SK-N-MC (cell line): ENCODE measurements at places on chromosomes 7 and 10.

GRCh38 chr7:484356-485101, 35.1 kb downstream of the PDGFA start:
- no peak for DNase-seq

DNA sequence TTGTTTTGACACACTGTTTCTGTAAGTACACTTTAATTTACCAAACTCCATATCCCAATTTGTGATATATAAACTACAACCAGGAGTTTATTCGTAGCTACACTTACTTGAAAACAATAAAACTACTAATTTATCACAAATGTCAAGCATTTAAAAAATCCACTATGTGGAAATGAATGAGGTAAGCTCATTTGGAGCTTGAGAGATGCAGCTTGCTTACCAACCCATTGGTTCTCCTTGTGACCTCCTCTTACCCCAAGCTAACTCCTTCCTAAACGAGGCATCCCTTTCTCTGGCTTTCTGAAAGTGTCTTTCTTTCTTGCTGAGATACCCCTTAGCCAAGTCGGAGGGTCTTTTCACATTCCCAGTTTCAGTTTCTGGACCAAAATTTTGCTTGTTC, 2.5 kb downstream of the OR6V1 start:
- DNase-seq, result no peak

DNA sequence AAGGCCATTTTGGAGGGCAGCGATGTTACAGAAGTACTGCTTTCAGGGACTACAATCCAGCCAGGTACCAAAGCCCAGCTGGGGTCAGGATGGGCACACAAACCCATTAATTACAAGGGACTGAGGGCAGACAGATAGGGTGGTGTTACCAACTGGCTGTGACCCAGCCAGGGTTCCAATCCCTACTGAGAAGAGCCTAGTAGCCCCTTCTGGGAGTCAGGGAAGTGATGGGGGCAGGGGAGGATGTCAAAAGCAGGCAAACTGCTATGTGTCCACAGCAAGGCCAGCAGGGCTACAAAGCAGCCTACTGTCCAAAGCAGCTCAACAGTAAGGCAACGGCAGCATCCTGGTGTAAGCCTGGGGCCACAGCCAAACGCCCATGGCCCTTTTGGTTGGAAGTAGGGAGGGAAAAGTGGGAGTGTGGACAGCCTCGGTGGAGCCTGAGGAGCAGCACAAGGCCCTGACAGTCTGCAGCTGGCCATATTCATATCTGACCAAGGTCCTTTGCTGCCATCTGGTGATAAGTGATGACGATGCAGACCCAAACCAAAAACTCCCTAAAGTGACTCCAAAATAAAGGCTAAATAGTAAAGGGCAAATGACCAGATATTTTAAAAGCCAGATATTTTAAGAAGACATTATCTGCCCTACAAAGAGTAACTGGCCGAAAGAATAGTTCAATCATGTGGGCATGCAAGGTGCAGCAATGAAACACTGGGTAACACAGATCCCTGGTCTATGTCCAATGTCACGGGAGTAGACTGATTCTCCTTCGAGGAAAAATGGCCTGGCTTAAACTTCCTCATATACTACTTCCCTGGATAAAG, 56.9 kb downstream of the XPNPEP1 start:
- DNase-seq, result no peak

GRCh38 chr7:85749696-85750453, 563.0 kb upstream of the SEMA3D start:
- DNase-seq, result no peak

DNA sequence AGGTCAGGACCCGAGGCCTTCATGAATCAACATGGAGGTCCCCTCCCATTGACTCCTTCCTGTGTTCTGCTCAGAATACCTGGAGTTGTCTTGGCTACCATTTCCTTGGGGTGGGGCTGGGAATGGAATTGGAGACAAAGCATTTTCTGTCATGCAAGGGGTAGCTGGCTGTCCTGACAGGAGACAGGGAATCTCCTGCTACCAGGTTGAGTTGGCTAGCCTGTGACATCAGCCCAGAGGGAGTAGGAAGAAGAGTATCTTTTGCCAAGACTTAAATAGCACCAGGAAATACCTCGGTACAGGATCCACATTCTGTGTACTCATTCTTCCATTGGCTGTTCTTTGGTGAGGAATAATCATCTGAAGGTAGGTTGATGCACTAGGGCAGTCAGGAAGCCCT, 4.9 kb downstream of the ZDHHC16 start:
- no peak for DNase-seq

DNA sequence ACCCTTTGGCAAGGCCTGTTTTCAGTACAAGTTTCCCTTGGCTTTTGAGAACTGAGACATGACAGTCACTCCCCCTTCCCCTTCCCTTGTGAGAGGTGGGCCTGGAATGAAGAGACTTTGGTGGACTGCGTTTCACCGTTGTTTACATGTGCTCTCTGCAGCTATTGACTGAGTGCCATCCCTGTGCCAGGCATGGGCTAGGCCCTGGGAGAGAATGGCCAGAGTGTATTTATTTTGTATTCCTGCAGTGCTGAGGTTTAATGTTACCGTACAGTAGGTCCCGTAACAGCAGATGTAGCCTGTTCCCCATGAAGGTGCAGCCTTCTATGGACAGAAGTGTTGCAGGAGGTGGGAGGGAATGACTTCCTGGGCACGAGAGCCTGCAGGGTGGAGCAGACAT, 50.0 kb downstream of the TACR2 start:
- DNase-seq, result no peak

DNA sequence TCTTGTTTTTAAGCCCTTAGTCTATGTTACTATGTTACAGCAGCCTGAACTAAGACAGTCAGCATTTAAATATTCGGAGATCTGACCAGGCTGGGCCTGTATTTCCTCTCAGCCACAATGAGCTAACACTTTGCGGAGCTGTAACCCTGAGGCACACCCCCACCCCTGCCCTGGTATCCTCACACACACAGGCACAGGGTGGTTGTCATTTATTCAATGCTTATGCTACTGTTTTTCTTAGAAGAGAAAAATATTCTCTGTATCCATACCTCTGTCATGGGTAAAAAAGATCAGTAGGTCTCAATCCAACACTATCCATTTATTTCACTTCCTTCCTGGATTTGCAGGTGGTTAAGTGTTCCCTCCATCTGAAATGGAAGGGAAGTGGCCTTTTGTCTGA, 80.3 kb upstream of the TRIL start:
- DNase-seq, result no peak

DNA sequence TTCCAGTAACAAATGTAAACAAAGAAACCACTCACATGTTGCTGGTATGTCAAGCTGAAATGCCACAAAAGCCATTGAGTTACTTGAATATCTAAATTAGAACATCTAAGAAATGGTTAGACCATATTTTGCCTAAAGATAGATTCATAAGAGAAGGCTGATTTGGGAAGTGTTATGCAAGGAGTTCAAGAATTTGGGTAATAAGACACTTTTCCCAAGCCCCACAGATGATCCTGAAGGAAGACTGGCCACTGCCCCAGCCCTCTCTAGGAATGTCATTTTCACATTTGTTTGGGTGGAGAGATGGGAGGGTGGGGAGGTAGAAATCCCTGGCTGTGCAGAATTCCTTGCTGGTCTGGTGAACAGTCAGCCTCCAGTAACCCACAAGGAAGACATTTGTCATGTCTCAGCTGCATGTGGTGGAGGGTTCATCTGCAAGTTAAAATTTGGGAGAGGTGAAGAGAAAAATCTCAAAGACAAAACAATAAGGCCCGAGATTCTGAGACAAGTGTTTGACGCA, 427.2 kb upstream of the KLF6 start:
- no peak for DNase-seq

GRCh38 chr7:5404421-5404826, 19.2 kb downstream of the TNRC18 start:
- DNase-seq, result no peak

GRCh38 chr7:104096683-104097082, 107.2 kb upstream of the RELN start:
- no peak for DNase-seq

- no peak for DNase-seq
Measured at GRCh38 chr7:67432536-67433234, 436.1 kb downstream of the TYW1 start.

DNA sequence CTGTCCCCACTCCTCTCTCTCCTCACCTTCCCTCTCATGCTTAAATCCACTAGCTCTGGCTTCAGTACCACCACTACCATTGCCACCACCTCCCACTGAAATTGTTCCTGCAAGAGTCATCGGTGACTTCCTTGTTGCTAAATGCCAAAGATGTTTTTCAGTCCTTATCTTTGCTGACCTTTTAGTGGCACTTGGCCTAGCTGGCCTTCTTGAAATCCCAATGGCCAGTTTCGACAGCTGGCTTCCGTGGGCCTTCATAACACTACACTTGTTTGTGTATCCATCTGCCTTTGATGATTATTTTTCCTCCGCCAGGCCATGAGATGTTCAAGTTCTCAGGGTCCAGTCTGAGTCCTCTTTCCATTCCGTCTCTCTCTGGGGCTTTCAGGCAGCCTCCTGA, 118.2 kb upstream of the NANOS1 start:
- no peak for DNase-seq

DNA sequence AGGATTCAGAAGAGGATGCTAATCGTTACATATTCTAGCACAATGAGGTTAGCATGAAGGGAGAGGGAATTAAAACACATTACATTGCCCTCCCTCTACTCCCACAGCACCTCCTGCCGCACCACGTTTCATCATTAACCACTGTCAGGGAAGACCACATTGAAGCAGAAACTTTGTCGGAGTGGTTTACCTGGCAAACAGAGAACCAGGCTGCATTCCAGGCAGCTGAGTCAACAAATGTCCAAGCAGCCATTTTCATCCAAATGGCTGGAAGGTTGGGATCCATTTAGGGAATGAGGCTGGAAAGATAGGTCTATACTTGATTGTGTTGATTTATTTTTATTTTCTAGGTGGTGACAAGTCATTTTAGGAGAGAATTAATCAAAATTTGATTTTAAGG, 273.6 kb downstream of the DYNC1I1 start:
- DNase-seq, result no peak

GRCh38 chr7:158001003-158001402, 586.6 kb downstream of the PTPRN2 start:
- DNase-seq, result no peak

GRCh38 chr10:104122225-104123107, 495 bp downstream of the SFR1 start:
- DNase-seq, result no peak

- no peak for DNase-seq
Measured at GRCh38 chr7:86814661-86815379, 171.1 kb downstream of the GRM3 start.

- DNase-seq, result no peak
Measured at GRCh38 chr10:114519756-114520293, 115.5 kb upstream of the AFAP1L2 start.

GRCh38 chr7:102125127-102125596, 161.5 kb upstream of the SH2B2 start:
- DNase-seq, result no peak
